ENCODE measurements at places on chromosomes 6 and 20.

DNA sequence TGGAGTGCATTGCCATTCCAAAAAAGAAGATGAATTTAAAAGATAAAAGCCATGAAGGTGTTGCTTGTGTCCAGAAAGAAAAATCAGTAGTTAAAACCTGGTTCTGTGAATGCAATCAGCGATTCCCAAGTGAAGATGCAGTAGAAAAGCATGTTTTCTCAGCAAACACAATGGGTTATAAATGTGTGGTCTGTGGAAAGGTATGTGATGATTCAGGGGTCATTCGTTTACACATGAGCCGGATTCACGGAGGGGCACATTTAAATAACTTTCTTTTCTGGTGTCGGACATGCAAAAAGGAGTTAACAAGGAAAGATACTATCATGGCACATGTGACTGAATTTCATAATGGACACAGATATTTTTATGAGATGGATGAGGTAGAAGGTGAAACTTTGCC, 24.7 kb upstream of the BAG2 start:
- no peak for DNase-seq

- DNase-seq = no peak
These were observed 7.1 kb downstream of the XKR7 start for GRCh38 chr20:31974951-31975487.

GRCh38 chr6:37047689-37048402, 42.4 kb downstream of the FGD2 start:
- DNase-seq = no peak

DNA sequence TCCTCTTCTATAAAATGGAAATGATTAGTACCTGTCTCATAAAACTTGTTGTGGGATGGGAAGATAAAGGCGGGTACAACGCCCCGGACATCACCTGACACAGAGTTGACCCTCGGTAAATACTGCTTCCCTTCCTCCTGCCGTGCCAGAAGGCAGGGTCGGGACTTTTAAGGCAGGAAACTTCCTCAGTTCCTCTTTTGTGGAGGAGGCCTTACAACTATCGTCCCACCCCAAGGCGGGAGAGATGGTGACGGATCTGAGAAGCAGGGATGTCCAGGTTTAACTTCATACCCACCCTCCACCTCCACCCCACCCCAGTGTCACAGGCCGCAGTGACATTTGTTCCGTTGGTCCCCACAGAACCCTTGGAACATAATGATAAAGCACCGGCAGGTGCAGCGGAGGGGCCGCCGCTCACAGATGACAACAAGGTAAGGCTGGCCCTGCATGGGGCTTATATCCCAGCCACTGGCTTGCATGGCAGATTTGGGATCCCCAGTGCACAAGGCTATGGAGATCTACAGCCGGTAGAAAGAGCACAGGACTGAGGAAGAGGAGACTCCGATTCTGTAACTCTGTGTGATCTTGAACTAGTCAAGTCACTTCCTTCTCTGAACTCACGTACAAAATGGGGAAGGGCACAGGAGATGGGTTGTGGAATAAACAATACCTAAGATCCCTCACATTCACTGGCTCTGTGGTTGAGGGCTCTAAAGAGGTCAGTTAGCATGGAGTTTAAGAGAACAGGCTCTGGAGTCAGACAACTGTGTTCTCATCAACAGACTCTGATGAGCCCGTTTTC, 764 bp downstream of the DNTTIP1 start:
- no peak for DNase-seq

DNA sequence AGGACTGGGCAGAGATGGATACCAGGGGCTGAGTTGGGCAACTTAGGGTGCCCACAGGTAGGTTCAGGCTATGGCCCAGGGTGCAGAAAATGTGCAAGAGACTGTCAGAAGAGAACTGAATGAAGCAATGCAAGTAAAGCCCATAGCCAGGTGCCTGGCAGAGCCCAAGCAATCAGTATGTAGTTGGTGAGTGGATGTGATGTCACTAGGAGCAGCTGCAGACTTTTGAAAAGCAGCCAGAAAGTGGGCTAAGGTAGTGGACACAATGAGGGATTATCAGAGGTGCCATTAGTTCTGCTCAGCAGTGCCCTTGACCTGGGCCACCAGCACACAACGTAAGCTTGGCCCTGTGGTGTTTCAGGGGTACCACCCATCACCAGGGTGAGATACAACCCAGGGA, 135.3 kb downstream of the SOBP start:
- no peak for DNase-seq

GRCh38 chr6:93344333-93344835, 75.0 kb downstream of the EPHA7 start:
- DNase-seq = no peak

GRCh38 chr6:98486057-98486456, 348.3 kb upstream of the POU3F2 start:
- DNase-seq = no peak

GRCh38 chr6:20173833-20174792, 38.2 kb downstream of the MBOAT1 start:
- no peak for DNase-seq

- DNase-seq = no peak
These were observed 47.9 kb downstream of the BLTP3A start for GRCh38 chr6:34839666-34840352.

DNA sequence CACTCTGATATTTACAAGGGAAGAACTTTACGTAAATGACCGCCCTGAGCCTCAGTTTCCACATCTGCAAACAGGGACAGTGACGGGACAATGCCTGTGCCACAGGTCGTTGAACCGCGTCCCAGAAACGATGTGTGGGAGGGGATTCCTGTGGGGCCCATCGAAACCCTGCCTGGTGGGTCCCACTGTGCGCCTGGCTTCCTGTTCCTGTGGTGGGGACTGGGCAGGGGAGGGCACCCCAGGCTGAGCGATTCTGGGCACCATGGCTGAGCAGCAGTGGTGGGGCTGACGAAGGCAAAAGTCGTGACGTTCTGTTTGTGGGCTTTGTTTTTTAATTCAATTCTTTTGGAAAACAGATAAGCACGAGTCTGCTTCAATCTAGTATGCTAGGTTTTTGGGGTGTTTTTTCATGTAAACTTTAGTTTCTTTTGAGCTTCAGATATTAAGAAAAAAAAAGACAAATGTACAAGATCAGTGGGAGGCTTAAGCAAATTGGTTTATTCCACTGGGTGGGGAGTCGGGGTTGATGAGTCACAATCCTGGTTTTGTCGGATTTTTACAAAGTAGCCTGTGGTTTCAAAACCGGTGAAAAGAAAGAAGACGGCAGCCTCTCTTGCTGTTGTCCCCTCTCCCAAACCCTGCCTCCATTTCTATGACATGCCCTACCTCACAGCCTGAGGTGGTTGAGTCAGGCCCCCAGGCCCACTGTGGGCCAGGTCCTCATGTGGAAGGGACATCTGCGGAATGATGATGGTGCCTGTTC, 40.4 kb downstream of the GNAS-AS1 start:
- no peak for DNase-seq

GRCh38 chr6:3294396-3294795, 35.6 kb downstream of the PSMG4 start:
- DNase-seq = peak; percentile 42

DNA sequence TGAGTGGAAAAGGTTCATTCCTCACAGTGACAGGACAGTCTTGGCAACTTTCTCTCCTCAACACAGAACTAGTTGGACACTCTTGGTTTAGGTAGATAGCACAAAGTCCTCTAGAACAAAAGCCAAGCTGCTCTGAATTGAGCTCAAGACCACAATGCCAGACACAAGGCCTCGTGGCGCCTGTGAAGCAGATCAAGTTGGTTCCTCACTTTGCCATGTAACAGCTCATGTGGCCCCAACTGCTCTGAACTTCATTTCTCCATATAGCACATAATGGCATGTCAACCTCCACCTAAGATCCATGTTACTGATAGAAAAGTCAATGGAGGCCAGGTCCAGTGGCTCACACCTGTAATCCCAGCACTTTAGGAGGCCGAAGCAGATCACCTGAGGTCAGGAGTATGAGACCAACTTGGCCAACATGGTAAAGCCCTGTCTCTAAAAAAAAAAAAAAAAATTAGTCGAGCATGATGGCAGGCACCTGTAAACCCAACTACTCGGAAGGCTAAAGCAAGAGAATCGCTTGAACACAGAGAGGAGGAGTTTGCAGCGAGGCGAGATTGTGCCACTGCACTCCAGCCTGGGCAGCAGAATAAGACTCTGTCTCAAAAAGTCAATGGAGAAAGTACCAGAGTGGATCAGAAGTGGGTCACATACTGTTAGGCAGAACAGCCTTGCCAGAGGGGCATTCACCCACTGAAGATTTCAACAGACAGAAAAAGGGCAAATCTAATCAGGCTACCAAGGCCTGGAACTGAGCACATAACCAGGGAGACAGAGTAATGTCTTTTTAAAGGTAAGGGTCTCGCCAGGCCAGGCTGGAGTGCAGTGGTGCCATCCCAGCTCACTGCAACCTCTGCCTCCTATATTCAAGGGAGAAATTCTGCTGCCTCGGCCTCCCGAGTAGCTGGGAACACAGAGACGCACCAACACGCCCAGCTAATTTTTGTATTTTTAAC, 21.2 kb downstream of the ROMO1 start:
- DNase-seq = no peak

- DNase-seq = no peak
These were observed 119.0 kb downstream of the SULF2 start for GRCh38 chr20:47666304-47666703.

DNA sequence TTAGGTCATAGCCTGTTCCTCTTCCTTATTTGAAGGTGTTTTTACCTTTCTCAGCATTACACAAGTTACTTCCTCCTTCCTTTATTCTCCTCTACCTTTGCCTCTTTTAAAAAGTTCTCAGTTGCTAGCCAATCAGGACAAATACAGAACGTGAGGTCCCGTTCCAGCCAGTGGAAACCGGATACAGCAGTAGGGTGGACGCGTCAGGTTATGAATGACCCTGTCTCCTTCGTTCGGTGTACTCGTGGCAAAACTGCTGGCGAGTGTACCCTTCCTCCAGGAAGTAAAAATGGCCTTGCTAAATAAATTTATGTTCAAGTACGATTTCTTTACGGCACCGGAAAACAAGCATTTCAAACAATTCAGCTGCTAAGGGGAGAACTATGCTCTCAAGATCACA, 77.0 kb upstream of the MLN start:
- no peak for DNase-seq

GRCh38 chr6:45892696-45893245, 122.9 kb downstream of the CLIC5 start:
- DNase-seq = no peak

GRCh38 chr20:1345030-1345755, 16.3 kb upstream of the SDCBP2 start:
- no peak for DNase-seq

DNA sequence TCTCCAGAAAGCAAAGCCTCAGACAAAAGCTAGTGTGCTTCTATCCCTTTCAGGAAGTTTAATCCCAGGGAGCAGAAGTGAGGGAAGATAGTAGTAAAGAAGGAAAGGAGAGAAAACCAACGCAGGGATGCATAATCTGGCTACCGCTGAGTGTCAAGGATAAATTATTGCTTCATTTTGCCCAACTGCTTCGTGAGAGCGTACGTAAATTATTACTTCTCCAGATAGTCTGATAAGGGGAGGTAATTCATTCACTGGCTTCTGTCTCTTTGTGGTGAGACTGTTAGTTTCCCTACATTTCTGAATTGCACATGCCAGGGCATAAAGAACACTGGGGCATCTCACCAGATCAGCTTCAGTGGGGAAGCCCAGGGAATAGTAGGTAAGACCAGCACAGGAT, 539.7 kb downstream of the PHF3 start:
- no peak for DNase-seq

DNA sequence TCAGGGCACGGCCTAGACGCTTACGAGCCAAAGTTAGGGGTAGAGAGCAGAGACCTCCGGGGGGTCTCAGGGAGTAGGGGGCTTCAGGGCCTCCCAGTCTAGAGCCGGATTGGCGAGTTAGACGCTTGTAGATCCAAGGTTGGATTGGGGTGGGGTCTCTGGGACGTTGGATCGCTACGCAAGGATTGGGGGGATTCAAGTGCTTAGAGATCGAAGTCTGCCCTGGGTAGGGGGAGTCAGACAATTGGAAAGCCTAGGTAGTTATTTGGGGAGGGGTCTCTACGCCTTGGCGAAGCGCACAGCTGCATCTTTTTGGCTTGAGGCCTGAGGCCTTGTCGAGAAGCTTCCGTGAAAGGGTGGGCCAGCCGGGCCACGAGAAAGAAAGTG, 469 bp downstream of the STX16 start:
- no peak for DNase-seq

GRCh38 chr6:118963003-118963402, 28.0 kb upstream of the MCM9 start:
- no peak for DNase-seq

DNA sequence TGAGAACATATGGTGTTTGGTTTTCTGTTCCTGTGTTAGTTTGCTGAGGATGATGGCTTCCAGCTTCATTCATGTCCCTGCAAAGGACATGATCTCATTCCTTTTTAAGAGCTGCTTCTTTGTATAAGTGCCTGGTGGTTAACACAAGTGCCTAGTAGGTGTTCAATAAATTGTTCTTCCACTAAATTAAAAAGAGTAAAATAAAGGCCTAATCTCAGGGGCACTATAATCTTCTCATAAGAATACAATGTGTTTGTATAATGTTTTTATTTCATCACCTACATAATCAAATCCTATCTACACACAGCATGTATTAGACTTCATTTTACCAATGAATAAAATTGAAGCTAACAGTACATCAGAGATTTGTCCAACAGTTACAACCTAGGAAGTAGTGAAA, 252.7 kb downstream of the KHDC1L start:
- no peak for DNase-seq

GRCh38 chr6:50925548-50925947, 106.9 kb downstream of the TFAP2B start:
- no peak for DNase-seq

DNA sequence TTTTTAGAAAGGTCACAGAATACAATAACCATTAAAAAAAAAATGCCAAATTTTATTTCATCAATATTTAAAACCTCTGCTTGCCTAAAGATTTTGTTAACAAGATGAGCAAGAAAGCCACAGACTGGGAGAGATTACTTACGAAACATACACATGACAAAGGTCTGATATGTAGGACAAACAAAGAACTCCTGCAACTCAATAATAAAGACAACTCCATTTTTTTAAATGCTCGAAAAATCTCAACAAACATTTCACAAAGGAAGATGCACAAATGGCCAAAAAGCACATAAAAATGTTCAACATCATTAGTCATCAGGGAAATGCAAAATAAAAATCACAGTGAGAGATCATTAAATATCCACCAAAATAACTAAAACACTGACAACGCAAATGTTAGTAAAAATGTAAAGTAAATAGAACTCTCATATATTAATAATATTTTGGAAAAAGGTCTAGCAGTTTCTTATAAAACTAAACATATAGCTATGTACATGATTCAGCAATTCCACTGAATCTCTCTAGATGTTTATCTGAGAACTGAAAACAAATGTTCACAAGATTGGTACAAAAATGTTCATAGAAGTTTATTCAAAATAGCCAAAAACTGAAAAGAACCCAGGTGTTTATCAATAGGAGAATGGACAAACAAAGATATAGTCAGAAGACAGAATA, 10.3 kb downstream of the STK38 start:
- DNase-seq = no peak
